ENCODE measurements at places on chromosomes 6 and 20.

GRCh38 chr6:166932116-166932515 lies 24.2 kb downstream of the RNASET2 start:
- no peak for DNase-seq

- no peak for DNase-seq
These were observed 3.4 kb downstream of the SNX5 start for GRCh38 chr20:17965042-17965697.

DNA sequence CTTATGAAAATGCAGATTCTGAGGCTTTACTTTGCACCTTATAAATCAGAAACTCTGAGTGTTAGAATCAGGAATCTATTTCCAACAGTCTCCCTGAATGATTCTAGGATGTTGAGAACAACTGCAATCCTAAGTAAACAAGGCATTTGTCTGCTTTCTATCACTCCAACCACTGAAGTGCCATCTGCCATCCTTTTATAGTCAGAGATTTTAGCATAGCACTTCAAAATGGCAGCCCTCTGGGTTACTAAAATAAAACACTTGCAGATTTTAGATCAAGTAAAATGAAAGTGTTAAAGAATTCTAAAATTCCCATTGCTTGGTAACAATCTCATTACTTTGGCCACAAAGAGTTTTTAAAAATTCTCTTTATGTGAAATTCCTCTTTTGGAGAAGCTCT lies 258.9 kb downstream of the CD109 start:
- no peak for DNase-seq

GRCh38 chr20:9407805-9408421 lies 106.5 kb upstream of the LAMP5 start:
- DNase-seq = peak; percentile 1

DNA sequence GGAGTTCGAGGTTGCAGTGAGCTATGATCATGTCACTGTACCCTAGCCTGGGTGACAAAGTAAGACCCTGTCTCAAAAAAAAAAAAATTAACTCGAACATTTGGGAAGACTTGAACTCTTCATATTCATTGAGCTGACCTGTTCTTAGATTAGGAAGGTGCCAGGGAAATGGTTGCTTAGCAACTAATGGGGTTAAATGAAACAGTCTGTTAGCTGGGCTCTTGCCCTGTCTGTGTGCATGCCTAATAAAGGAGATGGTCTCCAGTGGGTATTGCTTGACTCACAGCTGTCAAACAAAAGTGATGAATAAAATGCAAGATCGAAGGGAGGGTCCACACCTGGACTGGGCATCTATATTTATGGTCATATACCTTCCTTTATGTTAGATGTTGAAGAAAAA lies 101.8 kb downstream of the KLHL32 start:
- DNase-seq = no peak

DNA sequence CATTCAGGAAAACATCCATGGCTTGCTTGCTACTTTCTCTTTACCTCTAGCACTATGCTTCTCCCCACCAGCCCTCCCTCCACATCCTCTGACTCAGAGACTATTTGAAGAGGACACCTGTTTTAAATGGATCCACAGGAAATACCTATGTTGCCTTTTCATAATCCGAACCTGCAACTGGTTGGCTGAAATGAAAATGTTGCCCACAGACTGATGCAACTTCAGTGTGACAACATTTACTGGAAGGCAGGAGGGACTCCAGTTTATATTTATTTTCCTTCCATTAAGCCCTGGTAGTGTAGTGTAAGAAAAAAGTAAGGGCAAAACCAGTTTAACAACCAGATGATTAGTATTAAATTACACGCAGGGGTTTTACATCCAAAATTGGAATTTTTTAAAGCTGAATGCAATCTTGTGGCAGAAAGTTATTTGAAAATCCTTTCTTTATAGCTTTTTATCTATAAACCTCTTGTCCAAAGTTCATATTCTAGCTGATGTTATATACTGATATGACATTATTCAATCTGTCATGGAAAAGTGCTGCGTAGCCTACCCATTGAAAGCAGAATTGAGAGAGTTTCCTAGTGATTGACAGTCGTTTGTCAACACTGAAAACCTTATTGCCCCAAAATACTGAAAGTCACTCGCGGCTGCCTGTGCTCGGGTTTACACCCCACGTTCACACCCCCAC lies 881 bp upstream of the AIG1 start:
- no peak for DNase-seq

DNA sequence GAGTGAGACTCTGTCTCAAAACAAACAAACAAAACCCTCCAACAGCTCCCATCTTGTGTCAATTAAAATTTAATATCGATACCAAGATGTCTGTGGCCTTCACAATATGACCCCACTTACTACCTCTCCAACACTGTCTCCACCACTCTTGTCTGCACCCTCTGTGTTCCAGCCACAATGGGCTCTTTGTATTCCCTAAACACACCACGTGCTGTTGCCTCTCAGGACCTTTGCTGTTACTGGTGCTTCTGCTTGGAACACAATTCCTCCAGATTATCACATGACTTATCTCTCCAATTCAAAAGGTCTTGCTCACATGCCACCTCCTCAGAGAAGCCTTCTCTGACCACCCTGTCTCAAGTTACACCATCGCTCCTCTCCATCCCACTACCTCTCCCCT lies 6.0 kb upstream of the HCK start:
- DNase-seq = no peak

DNA sequence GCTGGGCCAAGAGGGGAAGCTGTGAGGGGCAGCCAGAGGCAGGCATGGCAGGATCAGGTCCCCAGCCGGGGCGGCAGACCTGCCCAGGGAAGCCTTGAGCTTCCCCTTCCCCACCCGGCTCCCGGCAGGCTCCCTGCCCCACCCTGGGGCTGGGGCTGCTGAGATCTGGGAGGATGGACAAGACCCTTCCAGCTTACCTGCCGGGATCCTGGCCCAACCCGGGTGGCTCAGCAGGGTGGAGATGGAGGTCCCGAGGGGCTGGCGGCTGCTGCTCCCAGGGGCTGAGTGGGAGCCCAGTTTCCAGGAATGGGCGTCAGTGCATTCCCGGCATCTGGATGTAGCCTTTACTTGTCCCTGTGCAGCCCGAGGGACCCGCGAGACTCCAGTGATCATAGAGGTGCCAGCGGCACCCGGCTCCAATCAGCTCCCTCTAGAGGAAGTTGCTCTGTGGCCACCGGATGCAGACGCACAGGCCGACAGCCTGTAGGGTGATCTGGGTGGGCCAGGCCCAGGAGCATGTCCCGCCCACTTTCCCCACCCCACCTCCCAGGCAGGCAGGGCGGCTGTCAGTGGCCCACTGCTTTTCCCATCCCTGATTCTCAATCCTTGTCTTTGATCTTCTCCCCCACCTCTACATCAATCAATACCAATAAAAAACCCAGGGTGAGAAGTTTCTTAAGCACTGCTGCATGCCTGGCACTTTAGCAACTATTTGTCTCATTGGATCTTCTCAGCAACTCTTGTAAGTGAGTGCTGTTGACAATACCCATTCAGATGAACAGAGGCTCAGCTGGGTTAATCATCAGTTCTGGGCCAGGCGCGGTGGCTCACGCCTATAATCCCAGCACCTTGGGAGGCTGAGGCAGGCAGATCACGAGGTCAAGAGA lies at the start of gene BAK1:
Gene BAK1, minus strand, starts transcription at position 449 of the 887 bp plus-strand sequence. CDS start 2,672 bp downstream, outside the sequence.
- DNase-seq = peak; percentile 65

GRCh38 chr6:11092668-11093375 lies 812 bp upstream of the SMIM13 start:
- no peak for DNase-seq

All from stimulated activated CD8-positive, alpha-beta memory T cell treated with anti-CD3 and anti-CD28 coated beads, Interleukin-7, amount 100 ng/mL, for 1 hour (primary cell).